ENCODE measurements at places on chromosomes 1 and 21. TPM values are rescaled to one million over a fixed set of nuclear protein-coding genes. Genes with fewer than 3 reads are reported as not detected.

- no peak overlapping the region for H3K27ac ChIP-seq
- DNase-seq, result no peak
- H3K4me3 ChIP-seq, result no peak overlapping the region
- peaks cover 9% of the 10 kb centered on the region for H3K27me3 ChIP-seq
- H3K36me3 ChIP-seq, result no peaks in the 10 kb centered on the region
Measured at GRCh38 chr1:221555689-221556433, 186.0 kb downstream of the DUSP10 start.

GRCh38 chr1:81424816-81425215, 375.9 kb upstream of the ADGRL2 start:
- no peaks in the 10 kb centered on the region for H3K36me3 ChIP-seq
- H3K4me3 ChIP-seq, result no peak overlapping the region
- H3K27ac ChIP-seq, result no peak overlapping the region
- H3K4me1 ChIP-seq, result no peaks in the 10 kb centered on the region

DNA sequence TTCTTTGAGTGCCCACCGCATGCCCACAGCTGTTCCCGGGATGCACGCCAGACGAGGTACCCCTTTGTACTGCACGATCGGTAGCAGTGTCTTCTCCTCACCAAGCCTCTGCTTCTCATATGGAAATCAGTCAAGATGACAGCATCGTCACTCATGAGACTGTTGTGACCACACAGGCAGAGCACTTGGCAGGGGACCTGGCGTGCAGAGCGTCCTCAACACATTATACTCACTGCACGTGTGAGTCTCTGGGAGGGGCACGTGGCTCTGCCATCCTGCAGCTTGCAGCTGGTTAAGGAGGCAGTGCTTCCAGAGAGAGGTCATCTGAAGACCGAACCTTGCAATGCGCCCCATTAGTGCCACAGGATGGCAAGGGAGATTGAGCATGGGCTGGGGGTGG, 266.8 kb downstream of the NPHP4 start:
- no peak overlapping the region for H3K4me3 ChIP-seq
- H3K36me3 ChIP-seq, result no peaks in the 10 kb centered on the region
- no peak for DNase-seq

SPRR2E gene
- not detected for total RNA-seq

TNFRSF1B gene
- total RNA-seq, result 246 TPM

DNA sequence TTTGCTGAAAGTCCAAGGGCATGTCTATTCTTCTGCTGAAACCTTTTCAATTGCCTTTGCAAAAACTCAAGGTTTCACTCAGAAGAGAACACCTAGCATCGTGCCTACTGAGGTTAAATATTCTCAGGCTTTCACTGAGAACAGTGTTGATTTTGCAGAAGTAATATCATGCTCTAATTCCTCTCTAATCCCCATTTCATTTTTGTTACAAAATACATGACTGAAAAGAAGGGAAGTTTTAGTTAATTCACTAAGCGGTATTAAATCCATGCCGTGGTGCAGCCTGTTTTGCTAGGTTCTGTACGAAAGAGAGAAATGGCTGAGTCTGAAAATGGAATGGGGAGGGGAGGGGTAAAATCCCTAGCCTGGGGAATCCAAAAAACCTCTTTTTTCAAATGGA, 163.2 kb upstream of the CAMK1G start:
- H3K27me3 ChIP-seq, result peaks cover 1% of the 10 kb centered on the region
- H3K4me3 ChIP-seq, result no peak overlapping the region
- H3K36me3 ChIP-seq, result no peaks in the 10 kb centered on the region
- H3K4me1 ChIP-seq, result no peaks in the 10 kb centered on the region
- H3K27ac ChIP-seq, result no peak overlapping the region

CNR2 gene
- total RNA-seq, result 2.0 TPM

DNA sequence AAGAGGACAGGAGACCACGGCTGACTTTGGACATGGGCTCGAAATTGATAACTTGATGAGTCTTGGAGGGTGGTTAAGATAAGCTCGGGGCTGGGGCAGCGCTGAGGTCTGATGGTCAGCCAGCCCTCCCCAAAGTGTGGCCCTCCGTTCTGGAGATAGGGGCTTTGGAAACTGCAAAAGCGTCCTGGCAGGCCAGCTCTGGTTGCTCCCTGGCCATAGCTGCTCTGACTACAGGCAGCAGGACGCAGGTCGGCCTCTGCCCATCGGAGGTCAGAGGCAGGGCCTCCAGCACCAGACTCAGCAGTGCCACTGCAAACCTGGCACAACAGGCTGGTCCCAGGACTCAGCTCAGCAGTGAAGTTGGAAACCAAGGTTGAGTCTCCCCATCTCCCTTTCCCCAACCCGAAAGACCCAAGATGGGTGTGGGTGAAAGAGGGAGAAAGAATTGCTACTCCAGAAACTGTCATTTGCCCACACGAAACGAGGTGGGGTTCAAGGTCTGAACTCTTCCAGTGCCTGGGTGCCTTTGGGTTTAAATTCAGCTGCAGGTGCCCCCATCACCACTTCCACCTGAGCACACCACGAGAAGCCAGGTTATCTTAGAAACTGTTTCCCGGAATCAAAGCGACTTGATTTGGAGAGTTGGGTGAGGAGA, 4.8 kb downstream of the SIM2 start:
- H3K4me3 ChIP-seq, result no peak overlapping the region
- no peak overlapping the region for H3K27ac ChIP-seq
- H3K4me1 ChIP-seq, result peaks cover 24% of the 10 kb centered on the region
- DNase-seq, result no peak
- H3K36me3 ChIP-seq, result peaks cover 3% of the 10 kb centered on the region

AKR1A1 gene
- total RNA-seq, result 102 TPM

- no peak overlapping the region for H3K27ac ChIP-seq
- H3K4me1 ChIP-seq, result peaks cover 2% of the 10 kb centered on the region
- no peak for DNase-seq
- H3K36me3 ChIP-seq, result peaks cover 14% of the 10 kb centered on the region
- no peaks in the 10 kb centered on the region for H3K27me3 ChIP-seq
- no peak overlapping the region for H3K4me3 ChIP-seq
Measured at GRCh38 chr1:97796711-97797110, 124.1 kb downstream of the DPYD start.

MPL gene
- not detected for total RNA-seq

- DNase-seq, result no peak
- no peak overlapping the region for H3K4me3 ChIP-seq
- no peaks in the 10 kb centered on the region for H3K36me3 ChIP-seq
- peaks cover 6% of the 10 kb centered on the region for H3K4me1 ChIP-seq
- no peak overlapping the region for H3K27ac ChIP-seq
- H3K27me3 ChIP-seq, result peaks cover 3% of the 10 kb centered on the region
Measured at GRCh38 chr21:32909393-32909792, 116.3 kb upstream of the OLIG2 start.

POGK gene
- total RNA-seq, result 36.1 TPM

DNASE2B gene
- total RNA-seq, result not detected

GRCh38 chr1:246138781-246139180, 368.3 kb downstream of the SMYD3 start:
- no peaks in the 10 kb centered on the region for H3K4me1 ChIP-seq
- H3K4me3 ChIP-seq, result no peak overlapping the region
- no peaks in the 10 kb centered on the region for H3K36me3 ChIP-seq
- no peak overlapping the region for H3K27ac ChIP-seq
- H3K27me3 ChIP-seq, result no peaks in the 10 kb centered on the region

DNA sequence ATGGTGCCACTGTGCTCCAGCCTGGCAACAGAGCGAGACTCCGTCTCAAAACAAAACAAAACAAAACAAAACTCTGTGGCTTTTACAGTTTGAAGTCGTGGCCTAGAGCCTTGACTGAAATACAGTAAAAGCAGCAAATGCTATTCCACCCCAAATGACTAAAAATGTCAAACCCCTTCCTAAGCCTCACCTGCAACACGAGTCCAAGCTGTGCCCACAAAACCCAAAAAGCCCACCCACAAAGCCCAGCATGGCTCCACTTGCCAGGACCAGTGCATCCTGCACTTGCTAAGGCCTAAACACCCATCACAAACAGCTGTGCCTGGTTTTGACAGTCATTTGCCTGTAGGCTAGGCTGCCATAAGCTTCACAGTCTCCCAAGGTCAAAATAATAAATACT, 21.3 kb downstream of the VAV3 start:
- peaks cover 4% of the 10 kb centered on the region for H3K36me3 ChIP-seq
- DNase-seq, result no peak
- no peaks in the 10 kb centered on the region for H3K27me3 ChIP-seq
- peaks cover 17% of the 10 kb centered on the region for H3K4me1 ChIP-seq
- H3K27ac ChIP-seq, result no peak overlapping the region
- H3K4me3 ChIP-seq, result no peak overlapping the region

VWA5B1 gene
- total RNA-seq, result not detected

DNA sequence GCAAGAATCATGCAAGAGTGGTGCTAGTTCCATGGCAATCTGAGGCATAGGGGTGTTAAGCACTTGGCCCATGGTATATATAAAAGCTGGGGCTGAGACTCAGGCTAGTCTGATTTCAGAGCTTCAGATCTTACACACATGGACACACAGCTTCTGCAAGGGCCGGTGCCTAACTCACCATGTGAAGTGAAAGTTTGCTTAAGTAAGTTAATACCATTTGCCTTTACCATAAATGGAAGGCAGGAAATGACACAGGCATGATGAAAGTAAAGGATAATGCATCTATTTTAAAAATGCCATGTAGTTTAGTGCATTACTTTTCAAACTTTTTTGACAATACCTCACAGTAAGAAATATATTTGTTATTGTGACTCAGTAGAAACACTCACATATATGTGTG, 122.6 kb downstream of the KCNJ6 start:
- no peak overlapping the region for H3K4me3 ChIP-seq
- no peaks in the 10 kb centered on the region for H3K4me1 ChIP-seq
- peaks cover 4% of the 10 kb centered on the region for H3K27me3 ChIP-seq
- DNase-seq, result no peak
- H3K36me3 ChIP-seq, result no peaks in the 10 kb centered on the region
- H3K27ac ChIP-seq, result no peak overlapping the region

GRCh38 chr1:235275836-235276235, 52.1 kb downstream of the ARID4B start:
- DNase-seq, result no peak
- H3K27me3 ChIP-seq, result no peaks in the 10 kb centered on the region
- peaks cover 25% of the 10 kb centered on the region for H3K4me1 ChIP-seq

DNA sequence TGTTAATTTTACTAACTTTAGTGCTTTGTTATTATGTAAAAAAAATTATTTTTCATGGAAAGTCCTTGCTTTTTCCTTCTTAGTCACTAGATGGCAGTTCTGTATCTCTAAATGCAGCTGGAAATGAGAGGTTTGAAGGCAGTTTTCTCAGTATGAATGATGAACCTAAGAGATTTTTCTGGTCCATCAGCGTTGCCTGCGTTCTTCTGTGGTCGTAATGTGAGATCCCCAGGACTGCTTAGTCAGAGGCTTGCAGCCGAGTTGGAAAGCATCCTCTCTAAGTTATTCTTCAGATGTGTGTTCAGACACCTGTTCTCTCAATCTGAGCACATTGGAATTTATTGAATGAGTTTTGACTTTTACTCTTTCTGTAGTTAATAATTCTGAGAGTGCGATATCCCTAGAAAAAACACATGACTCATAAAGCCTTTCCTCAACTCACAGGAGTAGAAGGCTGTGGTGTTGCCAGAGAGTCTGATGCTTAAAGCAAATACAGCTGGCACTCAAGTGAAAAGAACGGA, 99.3 kb downstream of the FMN2 start:
- H3K4me1 ChIP-seq, result no peaks in the 10 kb centered on the region
- peaks cover 2% of the 10 kb centered on the region for H3K27me3 ChIP-seq
- H3K27ac ChIP-seq, result no peak overlapping the region
- no peaks in the 10 kb centered on the region for H3K36me3 ChIP-seq

DNA sequence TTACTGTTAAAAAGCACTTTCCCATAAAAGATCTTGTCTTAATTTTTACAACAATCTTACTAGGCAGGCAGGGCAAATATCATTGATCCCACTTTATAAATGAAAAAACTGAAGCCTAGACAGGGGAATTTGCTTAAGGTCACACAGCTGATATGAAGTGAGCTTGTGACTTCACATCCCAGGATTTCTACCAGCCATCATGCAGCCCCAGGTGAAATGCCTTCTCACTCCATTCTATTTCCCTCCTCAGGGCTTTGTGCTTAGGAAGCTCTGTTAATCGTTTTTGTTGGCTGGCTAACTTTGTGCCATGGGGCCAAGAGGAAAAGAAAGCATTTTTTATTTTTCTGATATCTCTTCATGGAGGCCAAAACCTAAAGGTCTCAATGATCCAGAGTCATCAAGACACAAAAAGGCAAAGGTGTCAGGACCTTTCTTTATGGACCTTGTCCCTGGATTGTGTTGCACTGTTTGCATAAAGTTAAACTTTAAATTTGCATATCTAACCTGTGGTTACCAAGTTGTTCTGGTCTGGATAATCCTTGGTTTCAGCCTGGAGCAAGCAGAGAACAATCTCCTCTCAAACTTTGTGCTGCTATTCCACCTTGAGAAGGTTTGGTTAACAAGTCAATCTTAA, 44.8 kb upstream of the ZNF326 start:
- H3K36me3 ChIP-seq, result no peaks in the 10 kb centered on the region
- H3K4me1 ChIP-seq, result peaks cover 9% of the 10 kb centered on the region
- H3K4me3 ChIP-seq, result no peak overlapping the region
- peaks cover 2% of the 10 kb centered on the region for H3K27me3 ChIP-seq

RGS16 gene
- total RNA-seq, result 1.4 TPM

DNA sequence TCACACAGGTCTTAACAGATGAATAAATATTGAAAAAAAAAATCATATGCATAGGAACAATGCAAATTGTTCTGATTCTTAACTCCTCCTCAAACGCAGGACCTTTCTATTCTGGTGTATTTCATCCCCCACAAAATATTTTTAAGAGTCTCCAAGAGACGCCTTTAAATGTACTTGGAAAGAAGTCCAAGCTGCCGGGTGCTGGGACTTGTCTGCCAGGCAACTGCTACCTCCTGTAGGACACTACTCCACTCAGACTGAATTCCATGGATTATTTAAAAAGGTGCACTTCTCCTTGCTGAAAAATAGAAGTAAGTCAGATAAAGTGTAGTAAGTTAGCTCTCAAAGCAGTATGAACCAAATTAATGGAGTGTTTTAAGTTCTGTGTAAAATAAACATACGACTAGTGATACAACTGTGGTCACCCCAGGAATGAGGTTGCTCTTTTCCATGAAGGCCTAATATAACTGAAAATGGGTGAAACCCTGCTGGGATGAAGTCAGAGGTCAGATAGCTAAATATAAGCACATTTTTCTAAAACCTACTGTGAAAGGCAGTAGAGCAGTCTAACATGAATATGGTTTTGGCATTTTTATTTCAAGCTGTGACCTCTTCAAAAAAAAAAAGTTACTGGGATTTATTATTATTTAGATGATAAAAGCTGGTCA, 189.2 kb upstream of the PBX1 start:
- no peaks in the 10 kb centered on the region for H3K27me3 ChIP-seq
- H3K4me3 ChIP-seq, result no peak overlapping the region

Data from activated naive CD8-positive, alpha-beta T cell treated with anti-CD3 and anti-CD28 coated beads, Interleukin-2, amount 10 ng/mL, durations not matched to agents 7 days and 5 days (primary cell).